ENCODE measurements at places on chromosomes 2 and 18.

DNA sequence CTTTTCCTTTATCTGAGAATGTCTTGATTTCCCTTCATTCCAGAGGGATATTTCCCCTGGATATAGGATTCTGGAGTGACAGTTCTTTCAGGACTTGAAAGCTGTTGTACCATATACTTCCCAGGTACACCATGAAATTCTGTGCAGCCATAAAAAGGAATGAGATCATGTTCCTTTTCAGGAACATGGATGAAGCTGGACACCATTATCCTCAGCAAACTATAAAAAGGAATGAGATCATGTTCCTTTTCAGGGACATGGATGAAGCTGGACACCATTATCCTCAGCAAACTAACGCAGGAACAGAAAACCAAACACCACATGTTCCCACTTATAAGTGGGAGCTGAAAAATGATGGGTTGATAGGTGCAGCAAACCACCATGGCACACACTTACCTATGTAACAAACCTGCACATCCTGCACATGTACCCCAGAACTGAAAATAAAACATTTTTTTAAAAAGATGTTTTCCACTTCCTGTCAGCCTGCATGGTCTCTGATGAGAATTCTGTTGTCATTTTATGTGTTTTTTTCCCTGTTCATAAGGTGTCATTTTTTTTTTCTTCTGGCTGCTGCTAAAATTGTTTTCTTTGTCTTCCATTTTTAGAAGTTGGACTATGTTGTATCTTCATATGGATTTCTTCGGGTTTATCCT lies 133.3 kb downstream of the DNAH6 start:
- DNase-seq, result no peak

- peak; percentile 36 for DNase-seq
These were observed 42.6 kb downstream of the GALNT1 start for GRCh38 chr18:35624146-35624545.

DNA sequence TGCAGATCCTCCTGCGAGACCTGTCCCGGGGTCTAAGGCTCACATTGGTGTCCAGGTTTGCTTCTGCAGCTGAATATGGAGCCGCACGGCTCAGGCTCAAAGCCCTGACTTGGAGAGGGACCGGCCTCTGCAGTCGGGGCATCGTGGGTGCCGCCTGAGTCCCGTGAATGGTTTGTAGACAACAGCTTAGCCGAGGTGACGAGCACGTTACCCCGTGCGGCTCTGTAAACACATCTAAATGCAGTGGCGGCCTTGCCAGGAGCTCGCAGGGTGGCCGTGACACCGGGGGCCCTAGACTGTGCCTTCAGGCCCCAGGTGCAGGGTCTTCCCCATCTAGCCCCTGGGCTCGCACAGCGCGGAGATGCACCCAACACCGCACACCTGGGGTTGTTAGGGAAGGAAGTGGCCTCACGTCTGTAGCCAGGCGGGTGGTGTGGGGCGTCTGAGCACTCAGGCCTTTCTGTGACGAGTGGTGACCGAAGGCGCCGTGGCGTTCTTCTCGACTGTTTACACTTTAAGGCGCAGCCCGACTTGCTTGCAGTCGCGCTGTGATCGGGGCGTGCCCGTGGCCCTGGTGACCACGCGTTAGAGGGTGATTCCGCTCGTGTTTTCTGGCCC lies 91.6 kb downstream of the NFATC1 start:
- DNase-seq, result no peak

GRCh38 chr2:54735636-54736035 lies 12.2 kb downstream of the EML6 start:
- no peak for DNase-seq

DNA sequence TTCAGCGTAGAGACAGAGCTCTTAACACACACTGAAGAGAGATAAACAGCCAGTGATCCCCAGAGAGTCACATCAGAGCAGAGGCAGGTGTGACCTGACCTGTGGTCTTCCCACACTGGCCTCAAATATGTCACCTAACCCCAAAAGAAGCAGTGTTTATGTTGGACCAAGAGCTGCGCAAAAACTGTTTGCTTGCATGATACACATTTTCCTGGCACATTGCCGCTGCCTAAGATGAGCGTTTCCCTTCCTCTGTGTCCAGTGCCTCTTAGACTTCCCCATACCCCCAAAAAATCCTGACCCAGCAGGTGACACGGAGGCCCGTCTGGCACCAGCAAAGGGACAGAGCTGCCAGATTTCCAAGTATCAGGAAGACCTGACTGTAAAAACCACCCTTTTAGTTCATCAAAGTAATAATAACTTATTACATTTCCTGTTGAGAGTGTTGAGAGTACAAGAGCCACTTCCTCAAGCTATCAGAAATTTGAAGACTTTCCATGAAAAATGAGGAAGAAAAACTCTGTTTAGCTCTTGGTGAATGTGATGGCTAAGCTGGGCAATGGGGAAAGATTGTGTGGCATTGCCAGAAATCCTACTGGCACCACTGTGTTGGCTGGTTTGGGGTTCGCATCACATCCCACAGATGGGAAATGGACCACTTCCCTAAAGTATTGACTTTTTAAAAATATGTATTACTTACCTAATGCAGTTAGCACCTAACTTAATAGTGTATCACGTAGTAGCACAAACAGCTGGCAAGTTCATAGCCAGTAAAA lies 6.7 kb downstream of the TNFRSF11A start:
- no peak for DNase-seq

- DNase-seq, result no peak
These were observed 16.6 kb downstream of the ROCK2 start for GRCh38 chr2:11327871-11328270.

- DNase-seq, result no peak
These were observed 54.1 kb upstream of the EPB41L5 start for GRCh38 chr2:119958670-119959268.
